ENCODE measurements at places on chromosomes 6 and 20.

GRCh38 chr20:37501940-37502339 is 19.1 kb upstream of the NNAT start:
- no peak for DNase-seq

DNA sequence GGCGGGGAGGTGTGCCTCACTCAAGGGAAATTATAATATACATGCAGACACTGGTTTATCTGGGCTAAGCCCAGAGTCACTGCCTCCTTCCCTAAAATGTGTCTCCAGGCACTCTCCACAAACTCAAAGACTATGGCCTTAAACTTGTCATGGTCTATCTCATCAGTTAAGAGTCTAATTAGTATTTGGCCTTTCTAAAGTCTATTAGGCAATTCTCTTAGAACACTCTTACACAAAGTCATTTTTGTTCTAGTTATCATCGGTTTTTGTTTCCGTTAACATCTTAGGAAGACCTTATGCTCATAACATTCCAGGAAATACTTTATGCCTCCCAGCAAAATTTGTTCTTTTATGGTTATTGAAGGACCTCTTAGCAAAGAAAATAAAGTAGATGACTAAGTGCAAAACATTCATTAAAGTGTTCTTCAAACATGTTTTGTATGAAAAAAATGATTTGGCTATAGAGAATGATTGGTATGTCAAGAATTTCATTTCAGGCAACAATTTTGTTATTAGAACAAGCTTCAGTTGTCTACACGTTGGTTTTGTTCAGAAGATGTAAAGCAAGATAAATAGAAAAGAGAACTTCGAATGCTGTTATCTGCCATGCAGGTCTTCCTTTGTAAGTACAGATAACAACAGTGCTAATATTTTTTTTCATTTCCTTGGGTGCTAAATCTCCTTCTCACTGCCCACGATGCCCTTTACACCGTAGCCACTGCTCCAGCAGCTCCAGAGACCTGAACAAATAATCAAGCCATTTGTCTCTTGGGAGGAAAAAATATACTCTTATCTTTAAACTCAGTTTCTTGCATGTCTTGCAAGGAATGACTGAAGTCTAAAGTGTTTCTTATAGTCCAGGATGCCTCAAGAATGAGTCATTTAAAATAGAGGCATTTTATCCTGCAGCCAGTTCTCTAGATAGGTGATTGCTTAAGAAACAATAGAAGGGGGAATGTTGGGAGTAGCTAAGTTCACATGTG is 170.4 kb downstream of the HTR1B start:
- no peak for DNase-seq

- DNase-seq: no peak
These were observed 107.1 kb downstream of the THBS2 start for GRCh38 chr6:169146521-169146920.

GRCh38 chr6:136051140-136051775 is 198.9 kb downstream of the MTFR2 start:
- no peak for DNase-seq

DNA sequence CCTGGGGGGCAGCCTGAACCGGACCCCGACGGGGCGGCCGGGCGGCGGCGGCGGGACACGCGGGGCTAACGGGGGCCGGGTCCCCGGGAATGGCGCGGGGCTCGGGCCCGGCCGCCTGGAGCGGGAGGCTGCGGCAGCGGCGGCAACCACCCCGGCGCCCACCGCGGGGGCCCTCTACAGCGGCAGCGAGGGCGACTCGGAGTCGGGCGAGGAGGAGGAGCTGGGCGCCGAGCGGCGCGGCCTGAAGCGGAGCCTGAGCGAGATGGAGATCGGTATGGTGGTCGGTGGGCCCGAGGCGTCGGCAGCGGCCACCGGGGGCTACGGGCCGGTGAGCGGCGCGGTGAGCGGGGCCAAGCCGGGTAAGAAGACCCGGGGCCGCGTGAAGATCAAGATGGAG is 636 bp downstream of the SRF start:
- DNase-seq: no peak

DNA sequence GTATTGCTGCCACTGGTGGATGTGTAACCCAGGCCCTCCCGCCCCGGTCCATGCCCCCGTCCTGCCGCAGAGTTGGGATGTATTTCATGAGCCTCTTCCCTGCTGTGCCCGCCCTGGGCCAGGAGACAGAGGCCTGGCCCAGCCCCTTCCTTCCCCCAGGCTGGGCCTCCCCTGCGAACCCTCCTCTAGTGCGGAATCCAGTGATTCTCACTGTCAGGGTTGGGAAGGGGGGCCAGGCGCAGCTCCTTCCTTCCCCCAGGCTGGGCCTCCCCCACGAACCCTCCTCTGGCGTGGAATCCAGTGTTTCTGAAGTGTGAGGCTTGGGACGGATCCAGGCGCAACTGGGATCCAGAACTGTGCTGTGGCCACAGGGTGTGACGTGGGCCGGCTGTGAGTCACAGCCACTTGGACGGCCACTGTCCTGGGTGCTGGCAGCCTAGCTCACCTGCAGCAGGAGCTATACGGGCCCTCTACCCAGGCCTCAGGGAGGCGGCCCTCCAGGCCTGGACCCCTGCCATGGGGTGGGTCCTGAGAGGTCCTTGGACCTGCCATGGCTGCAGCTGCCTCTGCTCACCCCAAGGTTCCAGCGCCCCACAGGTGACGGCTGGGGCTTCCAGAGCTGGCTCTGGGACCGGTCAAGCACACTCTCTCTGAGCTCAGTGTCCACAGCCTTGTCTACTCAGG is 28.3 kb downstream of the COL20A1 start:
- no peak for DNase-seq

- DNase-seq: no peak
These were observed at the start of gene RNF217 for GRCh38 chr6:124961777-124962638. Gene RNF217 (plus strand): TSS chr6:124962437. CDS start chr6:124962545, 108 bp downstream.

Data from stimulated activated CD4-positive, alpha-beta T cell treated with anti-CD3 and anti-CD28 coated beads, Interleukin-1b, Interleukin-23, amount 100 ng/mL, for 1 hour (primary cell).